ENCODE measurements at places on chromosomes 3 and 15. TPM values are rescaled to one million over a fixed set of nuclear protein-coding genes. Genes with fewer than 3 reads are reported as not detected.

The EOMES gene
- not detected for total RNA-seq

The TNFSF10 gene
- 48.1 TPM for total RNA-seq

The MUSTN1 gene
- 1.8 TPM for total RNA-seq

The MYZAP gene
- 9.9 TPM for total RNA-seq

The NEIL1 gene
- total RNA-seq: 40.4 TPM

The CCR4 gene
- total RNA-seq: not detected

The LEKR1 gene
- 4.2 TPM for total RNA-seq

The CIB1 gene
- 36.8 TPM for total RNA-seq

The SCN11A gene
- 1.4 TPM for total RNA-seq

The C3orf49 gene
- not detected for total RNA-seq

The CPNE4 gene
- total RNA-seq: 3.9 TPM

The TJP1 gene
- total RNA-seq: 89.3 TPM

The ST8SIA2 gene
- total RNA-seq: 16.8 TPM

The TGM5 gene
- total RNA-seq: 0.71 TPM

The GLDN gene
- total RNA-seq: 0.52 TPM

- H3K27me3 ChIP-seq: no peaks in the 10 kb centered on the region
- H3K27ac ChIP-seq: no peak overlapping the region
- no peak overlapping the region for H3K4me3 ChIP-seq
- no peaks in the 10 kb centered on the region for H3K36me3 ChIP-seq
- no peaks in the 10 kb centered on the region for H3K4me1 ChIP-seq
- DNase-seq: no peak
Measured at GRCh38 chr3:47250309-47251060, 32.1 kb downstream of the KIF9 start.

GRCh38 chr15:62912808-62913207, 129.7 kb upstream of the TPM1 start:
- no peaks in the 10 kb centered on the region for H3K27me3 ChIP-seq
- H3K4me1 ChIP-seq: peaks cover 29% of the 10 kb centered on the region
- H3K36me3 ChIP-seq: no peaks in the 10 kb centered on the region
- H3K4me3 ChIP-seq: no peak overlapping the region

- H3K4me3 ChIP-seq: peak within 1 kb of the TSS; percentile 87
- no peak within 1 kb of the TSS for H3K27ac ChIP-seq
- DNase-seq: peak; percentile 80
- no peaks in the 10 kb centered on the region for H3K36me3 ChIP-seq
- H3K4me1 ChIP-seq: peaks cover 5% of the 10 kb centered on the region
Measured at GRCh38 chr15:38564557-38565286, at the start of gene RASGRP1. TSS of gene RASGRP1 (minus strand) at chr15:38564814. CDS start at chr15:38564628, 186 bp downstream.

GRCh38 chr3:16313886-16314645, 49.1 kb downstream of the OXNAD1 start:
- H3K4me1 ChIP-seq: peaks cover 10% of the 10 kb centered on the region
- H3K27ac ChIP-seq: no peak overlapping the region
- DNase-seq: no peak

- no peaks in the 10 kb centered on the region for H3K27me3 ChIP-seq
- no peaks in the 10 kb centered on the region for H3K4me1 ChIP-seq
- no peak for DNase-seq
- H3K27ac ChIP-seq: no peak overlapping the region
Measured at GRCh38 chr3:27827041-27827440, 104.9 kb upstream of the EOMES start.

DNA sequence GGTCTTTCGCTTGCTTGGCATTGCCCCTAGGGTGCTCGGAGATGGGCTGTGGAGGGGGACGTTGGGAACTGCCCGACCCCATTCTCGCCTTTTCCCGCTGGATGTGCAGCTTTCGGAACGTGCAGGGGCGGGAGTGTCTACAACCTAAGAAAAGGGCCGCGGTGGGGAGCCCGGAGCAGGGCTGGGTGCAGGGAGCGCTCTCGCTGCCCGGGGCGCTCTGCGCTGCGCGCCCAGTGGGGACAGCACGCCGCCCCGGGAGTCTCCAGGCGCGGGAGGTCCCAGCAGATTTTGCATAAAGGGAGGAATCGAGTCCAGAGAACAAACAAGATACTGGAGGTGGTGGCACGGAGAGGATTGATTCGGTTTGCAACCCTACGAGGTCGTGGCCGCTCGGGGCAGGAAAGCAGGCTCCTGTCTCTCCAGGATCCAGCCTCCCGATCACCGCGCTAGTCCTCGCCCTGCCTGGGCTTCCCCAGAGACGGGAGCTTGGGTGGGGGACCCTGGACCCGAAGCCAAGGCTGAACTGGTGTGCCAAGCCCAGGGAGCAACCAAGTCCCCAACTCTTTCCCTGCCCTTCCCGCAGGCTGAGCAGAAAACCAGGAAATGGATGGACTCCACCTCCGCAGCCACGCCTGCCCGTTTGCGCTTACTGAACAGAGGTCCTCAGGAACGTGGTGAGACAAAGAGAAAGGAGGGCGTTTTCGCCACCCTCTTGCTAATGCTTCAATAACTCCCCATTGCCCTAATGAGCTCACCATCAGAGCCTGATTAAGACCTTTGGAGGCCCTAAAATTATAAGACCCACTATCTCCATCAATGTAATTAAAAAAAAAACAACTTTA, 59.7 kb downstream of the NOX5 start:
- no peak for DNase-seq
- H3K27ac ChIP-seq: peak overlapping the region; percentile 78
- peaks cover 8% of the 10 kb centered on the region for H3K4me1 ChIP-seq
- H3K36me3 ChIP-seq: no peaks in the 10 kb centered on the region

DNA sequence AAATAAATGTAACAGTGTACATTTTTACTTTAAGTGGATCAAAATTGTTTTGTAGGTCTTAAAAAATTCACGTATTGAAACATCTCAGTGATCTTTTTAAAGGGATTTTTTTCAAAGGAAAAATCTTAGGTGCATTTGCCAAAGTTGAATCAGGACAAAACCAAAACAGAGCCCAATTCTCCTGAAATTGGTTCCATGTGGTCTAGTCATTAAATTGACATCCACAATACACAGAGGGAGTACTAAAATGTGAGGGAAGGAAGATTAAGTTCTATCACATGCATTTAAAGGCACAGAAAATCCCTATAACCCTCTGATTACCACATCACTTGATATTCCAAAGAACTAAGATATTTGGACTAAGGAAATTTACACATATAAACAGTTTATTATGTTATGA, 39.3 kb upstream of the HDC start:
- no peaks in the 10 kb centered on the region for H3K27me3 ChIP-seq
- H3K27ac ChIP-seq: no peak overlapping the region
- DNase-seq: no peak
- H3K36me3 ChIP-seq: peaks cover 46% of the 10 kb centered on the region
- H3K4me1 ChIP-seq: no peaks in the 10 kb centered on the region

DNA sequence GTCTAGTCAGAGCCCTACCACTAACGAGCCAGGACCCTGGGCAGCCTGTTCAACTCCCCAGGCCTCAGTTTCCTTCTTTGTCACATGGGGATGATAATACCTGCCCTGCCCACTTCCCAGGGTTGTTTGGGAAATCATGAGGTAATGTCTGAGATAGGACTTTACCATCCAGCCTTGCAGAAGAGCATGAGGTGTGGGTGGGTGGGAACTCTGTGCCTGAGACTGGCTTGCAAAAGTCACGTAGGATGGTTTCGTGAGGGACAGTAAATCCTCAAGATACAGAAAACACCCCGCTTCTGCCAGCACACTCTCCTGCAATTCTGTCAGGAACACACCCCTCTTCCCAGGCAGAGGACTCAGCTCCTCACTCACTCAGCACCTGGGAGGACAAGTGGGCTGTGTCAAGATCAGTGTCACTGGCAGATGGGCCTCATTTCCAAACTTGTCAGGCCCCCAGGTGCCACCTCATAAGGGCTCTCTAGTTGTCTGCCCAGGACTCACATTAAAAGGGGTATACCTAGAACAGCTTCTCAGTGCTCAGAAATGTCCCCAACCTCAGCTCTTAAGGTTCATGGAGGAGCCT, 58.4 kb downstream of the DAPK2 start:
- H3K4me3 ChIP-seq: no peak overlapping the region
- DNase-seq: no peak
- peaks cover 16% of the 10 kb centered on the region for H3K4me1 ChIP-seq

DNA sequence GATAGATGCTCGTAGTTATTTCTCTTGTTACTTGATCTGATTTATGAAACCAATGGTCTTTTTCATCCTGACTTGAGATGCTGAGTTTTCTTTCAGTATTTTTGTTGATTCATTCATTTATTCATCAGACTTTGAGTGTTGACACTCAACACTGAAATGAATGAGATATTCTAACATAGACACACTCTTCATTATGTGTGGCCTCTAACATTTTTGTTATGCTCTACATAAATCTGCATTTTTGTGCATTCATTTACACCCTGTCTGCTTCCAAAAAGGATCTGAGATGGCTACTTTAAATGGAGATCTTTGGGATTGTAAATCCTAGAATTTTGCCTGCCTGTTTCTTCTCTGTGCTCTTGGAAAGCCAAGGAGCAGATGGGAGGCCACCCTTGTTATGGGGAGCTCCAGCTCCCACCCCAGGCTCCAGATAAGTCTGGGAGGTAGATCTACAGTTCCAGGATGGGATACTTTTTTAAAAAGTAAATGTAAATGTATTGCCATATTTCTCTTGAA, 287.2 kb upstream of the LRRFIP2 start:
- peaks cover 4% of the 10 kb centered on the region for H3K36me3 ChIP-seq
- H3K4me3 ChIP-seq: no peak overlapping the region
- H3K27ac ChIP-seq: no peak overlapping the region
- peaks cover 13% of the 10 kb centered on the region for H3K4me1 ChIP-seq
- no peaks in the 10 kb centered on the region for H3K27me3 ChIP-seq

GRCh38 chr3:194617827-194618226, 15.4 kb downstream of the TMEM44 start:
- H3K27me3 ChIP-seq: no peaks in the 10 kb centered on the region
- no peak overlapping the region for H3K27ac ChIP-seq
- no peak for DNase-seq
- peaks cover 5% of the 10 kb centered on the region for H3K4me1 ChIP-seq
- H3K4me3 ChIP-seq: no peak overlapping the region
- no peaks in the 10 kb centered on the region for H3K36me3 ChIP-seq

- no peaks in the 10 kb centered on the region for H3K36me3 ChIP-seq
- no peak for DNase-seq
- H3K4me1 ChIP-seq: peaks cover 16% of the 10 kb centered on the region
- H3K27ac ChIP-seq: no peak overlapping the region
- H3K27me3 ChIP-seq: peaks cover 58% of the 10 kb centered on the region
Measured at GRCh38 chr3:43155464-43156121, 49.7 kb upstream of the POMGNT2 start.

DNA sequence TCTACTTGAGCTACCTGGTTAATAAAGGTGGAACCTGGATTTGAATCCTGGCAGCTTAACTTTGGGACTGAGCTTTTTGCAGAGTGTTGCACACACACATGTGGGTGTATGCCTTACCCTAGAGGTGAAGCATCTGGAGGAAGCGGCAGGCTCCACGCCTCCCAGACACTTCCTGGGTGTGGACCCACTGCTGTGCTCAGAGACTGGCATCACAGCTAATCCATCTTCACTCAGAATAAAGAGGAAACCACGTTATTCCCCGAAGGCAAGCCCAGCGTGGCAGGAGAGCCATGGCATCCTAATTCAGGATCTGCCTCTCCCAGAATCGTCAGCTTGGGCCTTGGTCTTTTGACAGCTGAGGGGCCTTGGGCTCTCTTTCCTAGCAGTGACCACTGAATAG, 25.5 kb downstream of the CCDC13 start:
- no peak for DNase-seq
- H3K27ac ChIP-seq: no peak overlapping the region
- H3K27me3 ChIP-seq: no peaks in the 10 kb centered on the region
- H3K4me1 ChIP-seq: no peaks in the 10 kb centered on the region

GRCh38 chr15:96130734-96131133, 199.8 kb upstream of the NR2F2 start:
- no peak overlapping the region for H3K27ac ChIP-seq
- H3K27me3 ChIP-seq: no peaks in the 10 kb centered on the region
- H3K36me3 ChIP-seq: peaks cover 4% of the 10 kb centered on the region
- no peak for DNase-seq

Measured in type B pancreatic cell (in vitro differentiated cells).